ENCODE measurements at places on chromosomes 12 and 14.

DNA sequence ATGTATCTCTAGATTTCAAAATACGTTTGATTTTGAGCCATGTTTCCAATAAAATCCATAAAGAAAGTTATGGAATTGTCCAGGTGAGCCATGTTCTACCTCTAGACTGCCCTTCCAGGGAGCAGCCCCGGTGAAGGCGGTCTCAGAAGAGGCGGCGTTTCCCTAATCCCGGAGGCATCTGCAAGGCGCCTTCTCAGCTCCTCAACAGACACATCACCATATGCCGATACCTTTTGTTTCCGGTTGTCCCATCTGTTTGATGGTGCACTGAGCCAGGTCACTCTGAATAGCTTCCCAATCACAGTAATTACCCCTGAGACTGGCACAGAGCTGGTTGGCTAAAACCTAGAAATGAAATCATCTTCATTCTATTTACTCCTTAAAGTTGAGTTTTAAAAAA is 305.5 kb upstream of the FKBP4 start:
- no peak for DNase-seq

- no peak for DNase-seq
Observed at GRCh38 chr12:60393093-60393492, 797.3 kb downstream of the SLC16A7 start.

DNA sequence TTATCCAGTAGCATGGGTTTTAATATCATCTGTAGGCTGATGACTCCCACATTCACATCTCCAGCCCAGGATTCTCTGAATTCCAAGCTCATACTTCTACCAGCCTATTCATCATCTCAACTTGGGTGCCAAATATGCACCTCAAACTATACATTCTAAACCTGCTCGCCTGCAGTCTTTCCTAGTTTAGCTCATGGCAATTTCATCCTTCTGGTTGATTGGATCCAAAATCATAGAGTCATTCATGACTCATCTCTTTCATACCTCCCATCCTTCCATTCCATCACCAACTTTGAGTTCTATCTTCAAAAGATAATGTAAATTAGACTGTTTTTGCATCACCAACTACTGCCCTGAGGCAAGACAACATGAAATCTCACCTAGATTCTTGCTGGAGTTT is 99.7 kb upstream of the EGLN3 start:
- DNase-seq = no peak

DNA sequence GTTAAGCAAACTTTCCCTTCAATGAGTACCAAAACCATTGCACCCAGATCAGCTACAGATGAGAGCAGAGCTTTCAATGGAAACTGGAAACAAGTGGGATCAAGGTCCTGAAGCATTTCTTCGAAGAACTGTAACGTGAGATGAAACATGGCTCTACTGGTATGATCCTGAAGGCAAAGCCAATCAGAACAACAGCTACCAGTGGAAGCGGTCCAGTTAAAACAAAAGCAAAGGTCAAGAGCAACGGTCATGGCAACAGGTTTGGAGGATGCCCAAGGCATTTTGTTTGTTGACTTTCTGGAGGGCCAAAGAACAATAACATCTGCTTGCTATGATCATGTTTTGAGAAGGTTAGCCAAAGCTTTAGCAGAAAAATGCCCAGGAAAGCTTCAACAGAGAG is 137.9 kb upstream of the CPSF6 start:
- no peak for DNase-seq

- DNase-seq = no peak
Observed at GRCh38 chr12:113461666-113462065, 10.0 kb downstream of the LHX5 start.

DNA sequence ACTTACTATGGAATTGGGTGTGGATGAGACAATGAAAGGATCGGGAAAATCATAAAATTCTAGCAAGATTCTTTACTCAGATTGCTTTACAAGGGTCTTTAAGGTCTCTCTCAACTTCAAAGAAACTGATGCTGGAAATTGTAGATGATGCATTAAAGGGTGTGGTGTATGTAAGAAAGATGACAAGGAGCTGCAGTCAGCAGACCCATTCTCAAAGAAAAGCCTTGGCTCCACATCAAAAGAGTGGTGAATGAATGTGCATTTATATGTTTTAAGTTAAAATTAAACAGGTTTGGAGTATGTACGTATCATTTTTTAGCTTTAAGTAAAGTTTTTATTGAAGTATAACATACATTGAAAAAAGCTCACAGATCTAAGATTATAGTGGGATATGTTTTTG is 194.5 kb downstream of the C12orf75 start:
- no peak for DNase-seq

GRCh38 chr14:93736378-93737014 is 51.8 kb downstream of the PRIMA1 start:
- DNase-seq = no peak

DNA sequence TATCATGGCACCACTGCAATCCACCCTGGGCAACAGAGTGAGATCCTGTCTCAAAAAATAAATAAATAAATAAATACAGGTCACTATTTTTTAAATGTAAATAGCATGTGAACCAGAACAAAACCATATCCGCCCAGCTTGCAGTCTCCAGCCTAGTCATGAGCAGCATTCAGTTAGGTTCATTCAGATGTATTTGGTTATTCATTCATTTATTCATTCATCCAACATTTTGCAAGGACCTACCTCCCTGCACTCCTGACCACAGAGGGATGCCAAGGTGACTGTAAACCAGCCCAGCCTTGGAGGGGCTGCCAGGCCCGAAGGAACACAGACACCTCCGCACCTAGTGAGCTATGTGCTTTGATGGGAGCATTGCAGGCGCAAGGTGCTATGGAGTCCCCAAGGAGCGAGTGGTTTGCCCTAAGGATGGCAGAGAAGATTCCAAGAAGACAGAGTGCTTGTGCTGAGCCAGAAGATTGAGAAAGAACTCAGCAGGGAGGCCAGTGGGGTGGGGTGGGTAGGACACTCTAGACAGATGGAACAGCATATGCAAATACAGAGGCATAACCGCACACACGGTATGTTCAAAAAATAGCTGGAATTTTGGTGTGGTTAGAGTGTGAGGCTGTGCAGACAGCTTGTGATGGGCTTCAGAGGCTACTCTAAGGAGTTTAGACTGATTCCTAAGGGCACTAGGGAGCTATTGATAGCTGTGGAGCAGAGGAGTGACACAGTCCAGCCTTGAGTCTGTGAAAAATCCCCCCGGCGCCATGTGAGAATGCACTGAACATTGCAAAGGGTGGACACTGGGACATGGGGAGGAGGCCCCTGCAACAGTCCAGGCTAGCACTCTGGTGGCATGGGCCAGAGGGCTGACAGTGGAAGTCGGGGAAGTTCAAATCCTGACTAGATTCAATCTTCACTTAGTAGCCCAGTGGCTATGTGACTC is 11.7 kb downstream of the DTX1 start:
- DNase-seq = no peak

DNA sequence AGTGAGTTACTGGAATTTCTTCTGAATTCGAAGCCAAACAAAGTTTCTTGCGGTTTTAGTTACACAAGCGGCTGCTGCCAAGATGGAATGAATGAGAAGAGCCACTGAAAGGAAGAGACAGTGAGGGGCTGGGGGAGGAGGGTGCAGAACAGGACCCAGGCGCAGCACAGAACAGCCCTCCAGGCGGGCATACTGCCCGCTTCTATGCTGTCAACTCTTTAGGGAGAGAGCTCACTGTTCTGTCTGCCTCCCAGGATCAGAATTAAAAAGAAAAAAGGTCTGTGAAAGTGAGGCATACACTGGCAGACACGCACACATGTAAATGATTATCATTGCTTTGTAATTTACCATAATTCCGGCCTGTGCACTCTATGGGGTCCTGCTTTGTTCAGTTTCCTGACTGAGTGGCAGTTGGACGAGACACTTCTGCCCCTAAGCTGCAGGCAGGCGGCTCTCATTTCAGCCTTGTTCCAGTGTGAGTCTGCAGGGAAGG is 231.6 kb downstream of the CACNA1C start:
- DNase-seq = peak; percentile 34

- no peak for DNase-seq
Observed at GRCh38 chr14:54652605-54653052, 85.7 kb downstream of the SAMD4A start.

DNA sequence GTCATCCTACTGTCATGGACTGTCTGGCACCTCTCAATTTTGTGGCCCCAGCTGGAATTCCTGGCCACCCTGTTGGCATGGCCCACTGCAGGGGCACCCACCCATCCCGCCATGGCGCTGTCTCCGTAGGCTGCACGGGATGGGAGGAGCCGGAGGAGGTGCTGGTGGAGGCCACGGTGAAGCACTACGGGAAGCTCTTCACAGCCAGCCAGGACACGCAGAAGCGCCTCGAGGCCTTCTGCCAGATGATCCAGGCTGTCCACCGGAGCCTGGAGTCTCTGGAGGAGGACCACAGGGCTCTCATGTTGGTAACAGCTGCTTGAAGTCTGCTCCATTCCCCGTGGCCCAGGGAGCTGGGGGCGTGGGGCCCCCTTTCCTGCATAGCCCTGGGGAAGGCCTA is 3.9 kb downstream of the CCDC197 start:
- DNase-seq = no peak

DNA sequence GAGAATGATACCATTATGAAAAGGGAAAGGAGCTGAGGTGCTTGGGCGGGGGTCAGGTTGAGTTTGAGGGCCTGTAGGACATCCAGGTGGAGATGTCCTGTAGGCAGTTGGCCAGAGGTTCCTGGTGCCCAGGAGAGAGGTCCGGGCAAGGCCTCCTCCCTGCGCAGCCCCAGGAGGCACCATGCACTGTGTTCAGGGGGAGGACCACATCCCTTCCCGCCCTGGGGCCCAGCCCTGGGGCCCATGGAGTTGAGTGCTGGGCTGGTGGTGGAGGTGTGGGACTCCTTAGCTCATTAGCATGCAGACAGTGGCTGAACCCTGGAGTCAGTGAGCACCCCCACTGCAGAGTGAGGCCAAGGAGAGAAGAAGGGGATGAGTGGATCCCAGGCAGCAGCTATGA is 5.7 kb upstream of the FAIM2 start:
- DNase-seq = no peak

- peak; percentile 75 for DNase-seq
Observed at GRCh38 chr12:59929110-59929509, 333.3 kb downstream of the SLC16A7 start.

DNA sequence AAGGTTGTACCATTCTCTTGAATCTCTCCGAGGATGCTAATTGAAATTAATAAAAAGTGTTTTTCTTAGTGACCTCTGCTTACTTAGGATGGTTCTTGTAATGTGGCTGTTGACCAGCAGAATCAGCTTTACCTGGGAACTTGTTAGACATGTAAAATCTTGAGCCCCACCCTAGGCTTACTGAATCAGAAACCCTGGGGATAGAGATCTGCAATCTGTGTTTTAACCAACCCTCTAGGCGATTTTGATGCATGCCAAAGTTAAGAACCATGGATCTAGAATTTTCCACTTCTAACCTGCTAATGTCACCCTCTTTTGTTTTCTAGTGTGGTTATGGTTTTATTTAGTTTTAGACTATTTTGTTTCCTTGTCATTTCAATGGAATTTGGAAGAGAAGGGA is 6.5 kb downstream of the NUBPL start:
- no peak for DNase-seq

- DNase-seq = peak; percentile 75
Observed at GRCh38 chr12:106139422-106140171, 843 bp upstream of the NUAK1 start.

GRCh38 chr12:56158926-56159461 is 835 bp downstream of the MYL6 start:
- peak; percentile 59 for DNase-seq

DNA sequence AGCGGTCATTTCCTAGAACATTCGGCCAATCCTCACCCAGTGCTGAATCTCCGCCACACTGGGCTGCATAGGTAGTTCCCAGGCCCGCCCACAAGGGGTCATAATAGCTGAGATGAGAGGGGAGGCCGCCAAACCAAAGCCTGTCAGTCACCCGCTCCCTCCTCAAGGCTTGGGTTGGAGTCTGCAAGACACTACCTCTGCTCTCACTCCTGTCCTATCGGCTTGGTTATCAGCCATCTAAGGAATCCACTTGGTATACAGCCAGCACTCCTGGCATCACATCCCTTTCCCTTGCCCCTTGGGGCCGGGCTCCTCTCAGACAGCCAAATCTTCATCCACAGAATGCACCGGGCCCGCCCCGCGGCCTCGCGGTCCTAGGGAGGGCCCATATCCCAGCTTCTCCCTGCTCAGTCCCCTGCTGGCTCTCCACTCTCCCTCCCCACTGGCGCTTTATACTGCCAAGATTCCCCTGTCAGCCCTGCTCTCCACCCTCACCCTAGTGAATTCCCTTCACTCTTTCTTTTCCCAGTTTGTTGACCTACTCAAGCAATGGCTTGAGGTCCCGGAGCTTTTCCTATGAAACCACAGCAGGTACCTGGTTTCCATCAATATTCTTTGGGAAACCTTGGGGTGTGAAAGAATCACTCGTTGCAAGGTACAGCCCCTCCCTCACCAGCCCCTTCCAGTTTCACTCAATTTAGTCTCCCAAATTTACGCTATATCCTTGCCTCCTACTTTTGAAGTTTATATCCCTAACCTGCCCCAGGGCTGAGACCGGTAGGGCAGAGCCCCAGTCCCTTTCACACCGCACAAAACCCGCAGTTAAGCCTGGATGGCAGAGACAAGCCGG is 1.4 kb downstream of the IFFO1 start:
- DNase-seq = peak; percentile 74

DNA sequence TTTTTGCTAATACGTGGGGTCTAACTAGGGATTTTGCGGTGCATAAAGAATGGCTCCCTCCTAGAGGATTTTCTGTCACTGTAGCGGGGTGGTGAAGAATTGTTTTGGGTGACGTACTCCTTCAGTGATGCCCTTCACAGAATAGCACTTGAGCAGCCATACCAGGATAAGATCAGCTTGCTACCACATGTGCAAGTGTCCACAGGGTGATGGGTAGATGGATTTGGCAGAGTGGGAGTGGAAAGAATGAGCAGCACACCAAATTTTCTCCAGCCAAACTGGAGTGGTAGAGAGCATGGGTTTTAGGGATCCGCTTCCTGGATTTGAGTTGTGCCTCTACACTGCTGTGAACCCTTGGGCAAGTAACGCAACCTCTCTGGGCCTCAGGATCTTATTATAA is 2.3 kb downstream of the TCP11L2 start:
- DNase-seq = no peak

- DNase-seq = no peak
Observed at GRCh38 chr14:90959344-90959743, 101.1 kb downstream of the RPS6KA5 start.

DNA sequence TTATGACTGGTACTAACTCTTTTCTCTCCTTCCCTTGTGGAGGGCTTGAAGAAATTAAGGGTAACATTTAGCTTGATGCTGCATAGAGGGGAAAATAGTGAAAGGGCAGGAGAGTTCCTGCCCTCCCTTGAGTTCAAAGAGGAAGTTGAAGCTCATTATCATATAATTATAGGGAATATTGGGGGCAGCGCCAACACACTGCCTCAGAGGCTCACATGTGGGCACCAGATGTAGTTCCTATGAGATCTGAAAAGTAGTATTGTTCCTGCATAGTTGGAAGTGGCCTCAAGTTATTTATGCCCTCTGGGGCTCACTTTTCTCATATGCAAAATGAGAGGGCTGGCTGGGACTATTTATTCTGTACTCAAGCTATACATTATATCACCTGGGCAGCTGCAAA is 33.0 kb upstream of the FGF23 start:
- no peak for DNase-seq

DNA sequence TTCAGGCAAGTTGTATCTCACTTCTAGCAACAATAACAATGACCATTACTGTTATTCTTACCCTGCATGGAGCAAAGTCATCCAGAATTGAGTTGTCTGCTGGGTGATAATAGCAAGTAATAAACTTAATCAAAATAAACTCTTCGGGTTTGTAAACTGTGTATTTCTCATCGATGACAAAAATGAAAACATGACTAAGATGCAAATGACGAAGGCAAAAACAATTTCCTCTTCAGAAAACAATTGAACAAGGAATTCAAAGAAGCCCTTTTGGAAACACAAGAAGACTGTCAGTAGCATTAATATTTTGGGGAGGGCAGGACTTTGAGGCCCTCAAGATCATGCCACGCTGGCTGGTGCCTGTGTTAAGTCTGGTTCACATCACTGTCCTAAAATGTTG is 232.0 kb downstream of the BTG1 start:
- DNase-seq = no peak

Data from HS-27A (cell line).